ENCODE measurements at places on chromosomes 6 and 20.

DNA sequence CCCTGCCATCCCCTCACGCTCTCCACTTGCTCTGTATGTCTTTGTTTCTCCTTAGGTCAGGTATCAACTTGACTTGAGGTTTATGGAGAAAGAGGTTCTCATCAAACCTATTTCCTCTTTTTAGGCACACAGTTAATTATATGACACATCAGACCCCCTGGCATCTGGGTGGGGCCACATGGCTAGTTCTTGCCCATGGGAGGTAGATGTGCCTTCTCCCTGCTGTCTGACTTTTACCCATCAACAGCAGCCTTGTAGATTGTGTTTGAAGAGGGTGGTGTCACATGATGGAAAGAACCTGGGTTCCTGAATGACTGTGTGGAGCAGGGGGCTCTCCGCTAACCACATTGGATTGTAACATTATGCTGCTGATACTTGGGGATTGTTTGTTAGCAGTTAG, 7.2 kb upstream of the UQCC2 start:
- no peak for DNase-seq

DNA sequence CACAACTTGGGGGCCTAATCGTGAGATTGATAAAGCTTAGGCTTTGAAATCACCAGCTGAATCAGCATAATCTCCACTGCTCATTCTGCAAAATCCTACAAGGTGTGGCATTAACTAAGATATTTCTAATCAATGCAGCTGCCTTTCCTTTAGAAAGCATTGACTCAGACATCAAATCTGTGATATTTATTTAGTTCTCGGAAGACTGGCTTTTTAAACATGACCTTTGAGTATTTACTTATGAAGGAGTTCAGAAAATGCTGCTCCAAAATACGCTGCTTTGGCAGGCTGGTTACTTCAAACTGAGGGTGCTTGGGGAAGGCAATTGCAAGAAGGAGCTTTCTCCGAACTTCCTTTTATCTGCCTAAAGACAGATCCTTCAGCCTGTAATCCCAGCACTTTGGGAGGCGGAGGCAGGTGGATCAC, 23.7 kb upstream of the FUCA2 start:
- DNase-seq: no peak

GRCh38 chr6:7568021-7568420, 22.0 kb upstream of the SNRNP48 start:
- DNase-seq: no peak

DNA sequence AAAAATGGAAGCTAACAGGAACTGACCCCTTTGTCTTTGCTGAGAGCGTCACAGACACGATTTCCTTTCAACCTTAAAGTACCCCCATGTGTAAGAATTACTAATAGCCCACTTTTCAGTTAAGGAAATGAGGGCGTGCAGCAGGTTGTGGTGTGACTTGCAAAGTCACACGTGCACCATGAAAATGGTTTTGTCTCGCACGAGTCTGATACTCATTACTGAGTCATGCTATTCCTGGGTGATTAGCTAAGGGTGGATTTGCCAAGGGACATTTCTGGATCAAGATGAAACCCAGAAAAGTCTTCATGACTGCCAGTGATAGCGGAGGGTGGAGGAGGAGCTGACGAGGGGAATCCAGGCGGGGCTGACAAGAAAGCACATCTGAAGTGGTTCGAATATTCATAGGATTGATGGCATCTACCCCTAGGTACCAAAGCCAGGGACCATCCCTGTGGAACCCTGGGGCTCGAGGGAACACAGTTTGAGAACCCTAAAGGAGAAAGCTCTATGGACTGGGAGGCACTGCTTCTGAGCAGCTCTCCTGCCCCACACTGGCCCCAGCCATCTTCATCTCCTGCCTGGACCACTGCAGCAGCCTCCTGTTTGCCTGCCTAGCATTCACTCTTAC, 12.1 kb upstream of the NFATC2 start:
- no peak for DNase-seq

GRCh38 chr6:118679327-118679901, 28.0 kb upstream of the CEP85L start:
- DNase-seq: no peak
